ENCODE measurements at places on chromosomes 6 and 20.
A peak's percentile ranks its signal among the peaks of the same experiment; 100 is the strongest.

DNA sequence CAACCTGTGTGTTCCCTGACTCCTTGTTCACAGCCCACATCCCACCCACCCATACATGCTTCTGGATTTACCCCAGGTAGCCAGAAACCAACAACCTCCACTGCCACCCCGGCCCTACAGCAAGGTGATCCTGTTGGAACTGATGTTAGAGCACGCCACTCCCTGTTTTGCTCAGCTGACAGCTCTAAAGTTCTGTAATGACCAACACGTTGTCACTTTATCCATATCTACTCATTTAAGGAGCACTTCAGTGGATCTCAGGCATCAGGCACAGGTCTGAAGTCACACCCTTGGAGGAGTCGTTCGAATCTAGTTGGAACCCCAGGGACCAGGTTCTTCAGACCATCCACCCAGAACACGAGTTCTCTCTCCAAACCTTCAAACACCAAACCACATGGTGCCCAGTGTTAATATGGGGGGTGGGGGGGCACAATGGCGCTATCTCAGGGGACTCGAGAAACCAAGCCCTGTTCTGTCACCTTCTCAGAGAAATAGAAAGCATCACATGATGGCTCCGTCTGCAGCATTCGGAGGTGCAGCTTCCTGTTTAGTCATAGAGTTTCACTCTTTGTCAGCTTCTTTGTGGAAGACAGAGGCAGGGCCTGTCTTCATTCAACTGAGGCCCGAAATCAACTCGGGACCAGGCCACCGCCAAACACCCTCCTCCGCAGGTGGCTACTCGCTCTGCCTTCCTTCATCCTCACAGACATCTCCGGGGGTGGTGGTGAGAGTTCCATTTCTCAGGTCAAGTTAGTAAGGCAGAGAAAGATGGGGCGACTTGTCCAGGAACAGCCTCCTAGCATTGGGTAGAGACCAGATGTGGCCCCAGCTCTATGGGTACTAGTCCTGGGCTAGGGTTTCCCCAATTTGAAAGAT is 142.2 kb downstream of the NFATC2 start:
- no peak for DNase-seq

GRCh38 chr6:71420693-71421328 is 132.2 kb downstream of the OGFRL1 start:
- DNase-seq: peak; percentile 81

GRCh38 chr20:164618-165017 is 7.4 kb downstream of the DEFB127 start:
- DNase-seq: no peak

GRCh38 chr6:83808926-83809325 is 44.2 kb upstream of the RIPPLY2 start:
- no peak for DNase-seq

Data from skeletal muscle cell (primary cell).